ENCODE measurements at places on chromosomes 13 and 19.

GRCh38 chr19:19460761-19461265 lies 54.5 kb downstream of the TSSK6 start:
- no peak for DNase-seq

- DNase-seq = no peak
Observed at GRCh38 chr19:33060586-33060985, 4.1 kb downstream of the RHPN2 start.

GRCh38 chr13:88887045-88887662 lies 1216.0 kb downstream of the SLITRK5 start:
- no peak for DNase-seq

DNA sequence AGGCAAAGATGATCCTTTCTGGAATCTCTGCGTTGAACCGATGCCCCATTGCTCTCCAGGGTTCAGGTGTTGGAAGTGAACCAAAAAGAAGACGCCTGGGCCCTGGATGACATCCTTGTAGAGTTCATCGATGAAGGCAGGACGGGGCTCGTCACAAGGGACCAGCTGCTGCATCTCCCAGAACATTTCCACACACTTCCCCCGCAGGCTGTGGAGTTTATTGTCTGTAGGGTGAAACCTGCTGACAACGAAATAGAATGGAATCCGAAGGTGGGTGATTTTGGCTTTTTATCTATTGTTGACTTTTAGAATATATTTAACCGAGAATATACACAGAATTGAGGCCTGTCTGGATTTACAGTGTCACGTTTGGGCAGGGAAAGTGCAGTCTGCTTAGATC lies 58.4 kb downstream of the SLC7A9 start:
- no peak for DNase-seq

GRCh38 chr19:58183817-58184215 lies 955 bp downstream of the ZNF274 start:
- no peak for DNase-seq

GRCh38 chr19:38045554-38046253 lies 138.7 kb downstream of the SIPA1L3 start:
- DNase-seq = no peak

DNA sequence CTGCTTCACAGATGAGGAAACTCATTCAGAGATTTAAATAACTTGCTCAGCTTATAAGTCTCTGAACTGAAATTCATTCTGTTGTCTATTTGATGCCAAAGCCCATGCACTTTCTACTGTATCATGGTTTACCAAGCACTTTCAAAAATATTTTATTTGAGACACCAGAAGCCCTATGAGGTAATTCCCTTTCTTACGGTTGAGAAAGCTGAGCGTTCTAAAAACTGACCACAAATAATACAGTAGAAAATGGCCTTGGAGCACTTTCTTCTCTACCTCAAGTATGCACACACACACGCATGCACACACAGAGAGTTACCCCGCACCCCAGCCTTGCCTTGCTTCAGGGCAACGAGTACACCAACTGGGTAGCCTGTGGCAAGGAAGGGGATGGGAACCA lies 228.5 kb downstream of the RFC3 start:
- no peak for DNase-seq

DNA sequence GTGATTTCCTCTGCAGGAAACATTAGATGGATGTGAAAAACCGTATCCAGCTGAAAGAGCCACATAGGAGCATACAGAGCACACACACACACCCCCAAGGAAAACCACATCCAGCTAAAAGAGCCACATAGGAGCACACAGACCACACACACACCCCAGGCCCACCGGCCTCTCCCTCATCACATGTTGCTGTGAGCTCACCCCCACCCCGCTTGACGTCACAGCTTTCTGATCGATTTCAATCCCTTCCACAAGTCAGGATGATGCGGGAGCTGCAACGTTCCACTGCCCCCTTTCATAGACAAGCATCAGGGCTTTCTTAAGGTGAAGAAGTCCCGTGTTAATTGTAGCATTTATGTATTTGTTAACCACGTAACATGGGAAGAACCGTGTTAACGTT lies 72.4 kb upstream of the SOX1 start:
- DNase-seq = no peak

Measured in vagina (tissue), 2 donors.